ENCODE measurements at places on chromosomes 13 and 19. TPM values are rescaled to one million over a fixed set of nuclear protein-coding genes. Genes with fewer than 3 reads are reported as not detected.

GRCh38 chr19:30060531-30061222, 118.6 kb downstream of the URI1 start:
- no peak for DNase-seq

DNA sequence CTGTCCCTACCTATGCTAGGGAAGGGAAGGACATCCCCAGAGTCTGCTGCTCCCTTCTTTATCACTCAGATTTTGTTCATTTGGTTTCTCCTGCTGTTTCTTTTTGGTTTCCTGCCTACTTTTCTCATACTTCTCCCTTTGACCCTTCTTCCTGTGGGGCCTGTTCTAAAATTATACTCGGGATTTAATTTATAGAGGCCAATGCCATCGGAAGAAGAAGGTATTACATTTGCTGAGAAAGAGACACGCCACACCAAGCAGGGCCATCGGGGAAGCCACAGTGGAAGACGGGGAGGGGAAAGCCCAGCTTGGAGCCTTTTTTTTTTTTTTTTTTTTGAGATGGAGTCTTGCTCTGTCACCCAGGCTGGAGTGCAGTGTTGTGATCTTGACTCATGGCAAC, 46.8 kb upstream of the FARP1 start:
- no peak for DNase-seq

The C19orf18 gene
- total RNA-seq = not detected

GRCh38 chr19:1970003-1970805, 29.2 kb downstream of the CSNK1G2 start:
- DNase-seq = peak; percentile 95

The OR1M1 gene
- not detected for total RNA-seq

DNA sequence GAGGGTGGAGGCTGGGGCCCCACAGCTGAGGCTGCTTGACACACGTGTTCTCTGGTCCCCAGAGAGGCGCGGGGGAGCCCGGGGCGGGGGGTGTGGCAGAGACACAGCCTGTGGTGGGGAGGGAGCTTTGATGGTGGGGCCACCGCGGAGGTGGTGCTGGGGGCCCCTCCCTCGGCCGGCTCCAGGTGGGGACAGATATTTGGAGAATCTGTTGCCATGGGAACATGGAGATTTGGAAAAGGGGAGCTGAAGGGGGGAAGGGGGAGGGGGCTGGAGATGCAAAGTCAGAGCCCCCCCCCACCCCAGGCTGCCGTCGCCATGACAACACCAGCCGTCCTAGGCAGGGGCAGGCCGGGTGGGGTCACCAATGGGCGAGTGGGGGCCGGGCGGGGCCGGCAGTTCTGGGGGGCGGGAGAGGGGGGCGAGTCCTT, 1.2 kb downstream of the PRKCG start:
- no peak for DNase-seq

The ZNF112 gene
- total RNA-seq = 9.5 TPM

GRCh38 chr19:33403221-33403972, 29.9 kb downstream of the CEBPG start:
- DNase-seq = no peak
